ENCODE measurements at places on chromosomes 11 and 22.

DNA sequence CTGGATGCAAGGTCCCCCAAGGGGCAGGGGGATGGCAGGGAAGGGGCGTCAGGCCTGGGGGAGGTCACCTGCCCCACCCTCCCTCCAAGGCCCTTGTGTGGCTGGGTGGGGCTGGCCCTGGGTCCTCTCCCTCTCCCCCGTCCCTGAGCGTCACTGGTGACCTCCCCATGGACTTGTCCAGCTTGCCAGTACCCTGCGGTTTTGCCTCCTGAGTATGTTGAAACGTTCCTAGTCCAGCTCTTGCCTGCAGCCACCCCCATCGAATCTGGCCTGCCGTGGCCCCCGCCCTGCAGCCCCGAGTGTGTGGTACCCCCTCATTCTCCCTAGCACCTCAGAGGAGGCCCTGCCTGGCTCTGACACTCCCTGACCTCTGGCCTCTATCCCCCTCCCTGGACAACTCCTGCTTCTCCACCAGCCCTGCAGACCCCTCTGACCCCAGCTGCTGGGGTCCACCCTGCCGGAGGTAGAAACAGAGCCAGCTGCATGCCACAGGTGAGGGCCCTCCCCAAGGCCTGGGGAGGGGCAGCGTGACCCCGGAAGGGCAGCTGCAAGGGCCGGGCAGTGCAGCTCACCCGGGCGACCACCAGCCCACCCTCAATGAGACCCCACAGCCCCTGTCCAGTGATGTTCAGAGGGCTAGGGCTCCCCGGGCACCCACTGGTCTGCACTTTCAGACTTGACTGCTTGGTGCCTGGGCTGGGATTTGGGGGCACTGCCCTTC, 4.1 kb upstream of the MUC6 start:
- DNase-seq = no peak

GRCh38 chr22:33958741-33959140, 38.5 kb upstream of the LARGE1 start:
- DNase-seq = no peak

DNA sequence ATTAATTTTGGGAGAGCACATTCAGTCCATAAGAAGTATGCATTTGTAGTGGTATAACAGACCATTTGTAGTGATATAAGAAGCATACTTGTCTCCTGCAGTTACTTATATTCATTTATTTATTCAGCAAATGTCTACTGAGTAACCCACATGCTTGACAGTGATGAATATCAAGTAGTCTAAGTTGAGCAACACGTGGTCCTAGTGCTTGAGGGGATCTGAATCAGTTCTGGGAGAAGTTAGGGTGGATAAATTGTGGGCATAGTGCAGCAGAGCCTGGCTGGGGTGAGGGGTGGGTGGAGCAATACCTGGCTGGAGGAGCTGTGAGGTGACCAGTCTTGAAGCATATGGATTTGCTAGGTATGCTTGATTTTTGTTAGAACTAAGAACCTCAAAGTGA, 24.3 kb downstream of the STX3 start:
- no peak for DNase-seq

- no peak for DNase-seq
Measured at GRCh38 chr11:16261836-16262644, 94.3 kb downstream of the SOX6 start.

GRCh38 chr11:34653851-34654482, 33.1 kb downstream of the EHF start:
- DNase-seq = no peak

DNA sequence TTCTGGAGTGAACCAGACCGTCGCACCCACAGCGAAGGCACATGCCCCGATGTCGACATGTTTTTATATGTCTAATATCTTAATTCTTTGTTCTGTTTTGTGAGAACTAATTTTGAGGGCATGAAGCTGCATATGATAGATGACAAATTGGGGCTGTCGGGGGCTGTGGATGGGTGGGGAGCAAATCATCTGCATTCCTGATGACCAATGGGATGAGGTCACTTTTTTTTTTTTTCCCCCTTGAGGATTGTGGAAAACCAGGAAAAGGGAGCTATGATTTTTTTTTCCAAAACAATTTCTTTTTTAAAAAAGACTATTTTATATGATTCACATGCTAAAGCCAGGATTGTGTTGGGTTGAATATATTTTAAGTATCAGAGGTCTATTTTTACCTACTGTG, 49.2 kb upstream of the OR4B1 start:
- no peak for DNase-seq

DNA sequence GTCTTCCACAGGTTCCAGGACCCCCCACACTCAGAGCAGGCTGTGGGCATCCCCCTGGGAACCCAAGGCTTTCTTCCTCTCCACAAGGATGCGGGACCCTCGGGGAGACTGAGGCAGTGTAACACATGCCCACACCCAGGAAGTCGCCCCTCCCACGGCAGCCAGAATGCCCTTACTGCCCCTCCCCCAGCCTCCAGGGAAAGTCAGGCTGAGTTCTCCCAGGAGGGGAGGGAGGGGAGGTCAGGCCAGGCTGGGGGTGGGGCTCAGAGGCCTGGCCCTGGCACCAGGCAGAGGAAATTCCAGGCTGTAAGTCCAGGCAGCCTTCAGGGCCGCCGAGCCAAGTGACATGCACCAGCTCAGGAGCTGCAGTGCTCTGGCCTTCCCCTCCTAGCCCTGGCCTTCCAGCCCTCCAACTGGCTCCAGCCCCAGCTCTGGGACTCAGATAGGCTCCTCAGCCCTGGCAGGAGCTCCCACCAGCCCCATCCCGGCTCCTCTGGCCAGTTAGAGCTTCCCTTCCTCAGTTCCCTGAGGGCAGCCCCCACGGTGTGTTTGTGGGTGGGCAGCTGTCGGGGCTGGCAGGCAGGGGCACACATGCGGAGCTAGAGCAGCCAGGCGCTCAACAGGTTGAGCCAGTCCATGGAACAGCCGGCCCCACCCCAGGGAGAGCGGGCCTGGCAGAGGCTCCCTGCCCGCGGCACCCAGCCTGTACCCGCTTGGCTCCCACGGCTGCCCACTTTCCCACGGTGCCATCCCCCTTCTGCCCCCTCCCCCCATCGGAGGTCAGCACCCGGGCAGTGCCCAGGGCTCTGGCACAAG, 3.6 kb downstream of the BCL9L start:
- DNase-seq = no peak

- DNase-seq = no peak
Measured at GRCh38 chr11:59963733-59964132, at the start of gene OOSP4A. TSS of gene OOSP4A (plus strand) at chr11:59964033. CDS start at chr11:59964033, 0 bp downstream.

DNA sequence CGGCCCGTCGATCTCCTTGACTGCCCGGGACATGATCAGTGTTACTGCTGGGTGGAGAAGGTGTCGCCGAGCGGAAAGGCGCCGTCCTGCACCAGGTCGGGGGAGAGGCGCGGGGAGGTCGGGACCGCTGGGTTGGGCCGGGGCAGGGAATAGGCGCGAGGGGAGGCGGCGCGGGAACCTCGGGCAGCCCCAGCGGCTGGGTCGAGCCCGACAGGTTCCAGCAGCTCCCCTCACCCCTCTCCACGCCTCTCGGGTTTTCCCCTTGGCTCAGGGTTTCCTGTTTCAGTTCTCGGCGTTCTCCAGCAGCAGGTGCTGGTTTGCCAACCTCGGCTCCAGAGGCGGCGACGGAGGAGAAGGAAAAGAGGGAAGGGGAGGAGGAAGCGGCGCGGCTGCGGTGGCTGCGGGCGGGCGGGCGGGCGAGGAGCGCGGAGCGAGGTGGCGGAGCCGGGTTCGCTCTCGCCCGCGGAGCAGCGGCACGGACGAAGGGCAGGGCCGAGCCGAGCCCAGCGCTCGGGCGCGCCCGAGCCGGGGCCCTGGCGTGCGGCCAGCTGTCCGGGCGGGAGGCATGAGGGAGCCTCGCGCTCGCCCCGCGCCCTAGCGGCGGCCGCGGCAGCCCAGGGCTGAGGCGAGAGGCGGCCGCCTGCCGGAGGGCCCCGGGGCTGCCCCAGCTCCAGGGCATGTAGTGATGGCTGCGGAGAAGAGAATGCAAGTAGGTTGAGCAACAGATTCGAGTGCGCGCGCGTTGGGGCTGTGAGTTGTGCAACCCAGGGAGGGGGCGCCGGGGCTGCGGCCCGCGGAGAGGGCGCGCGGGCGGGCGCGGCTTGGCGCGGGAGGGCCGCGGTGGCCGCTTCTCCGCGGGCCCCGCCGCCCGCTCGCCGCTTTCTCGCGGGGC, at the start of gene ZC3H12C:
Gene ZC3H12C (plus strand): TSS at position 878 of the 892 bp plus-strand sequence. CDS start 20 bp downstream, outside the sequence.
- peak; percentile 12 for DNase-seq

GRCh38 chr22:30435674-30436126, 10.1 kb downstream of the MTFP1 start:
- DNase-seq = peak; percentile 66

- no peak for DNase-seq
Measured at GRCh38 chr11:84524422-84525051, 1102.6 kb downstream of the DLG2 start.

- DNase-seq = no peak
Measured at GRCh38 chr22:47270463-47271135, 508.1 kb downstream of the TBC1D22A start.

- no peak for DNase-seq
Measured at GRCh38 chr22:41092847-41093411, 537 bp downstream of the EP300 start.

Measured in stimulated activated CD4-positive, alpha-beta T cell treated with anti-CD3 and anti-CD28 coated beads, TNF-alpha, amount 100 ng/mL, for 48 hours (primary cell).